Activated naive CD4-positive, alpha-beta T cell treated with anti-CD3 and anti-CD28 coated beads, Interleukin-2, amount 50 U/mL, for 16 hours (primary cell): ENCODE measurements at places on chromosomes 1 and 21.

- no peak for DNase-seq
Measured at GRCh38 chr1:22876359-22877111, 96.1 kb downstream of the LACTBL1 start.

DNA sequence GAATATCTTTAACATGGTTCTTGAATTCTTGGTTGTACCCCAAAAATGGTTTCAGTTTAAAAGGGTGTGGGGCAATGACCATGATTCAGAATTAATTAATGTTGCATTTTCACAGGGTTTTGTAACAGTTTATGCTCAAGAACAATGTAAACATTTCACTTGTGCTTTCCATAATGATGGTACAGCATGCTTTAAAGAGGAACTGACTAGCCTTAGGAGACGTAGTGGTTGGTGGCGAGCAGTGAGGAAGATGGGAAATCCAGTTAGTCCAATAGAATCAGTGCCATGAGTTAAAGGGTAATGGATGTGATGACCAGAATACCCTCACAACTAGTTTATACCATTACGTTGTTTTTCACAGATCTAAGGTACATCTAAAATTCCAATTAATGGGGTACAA is 138.0 kb downstream of the HS2ST1 start:
- DNase-seq = no peak

- DNase-seq = no peak
Measured at GRCh38 chr1:165254376-165254775, 102.1 kb downstream of the LMX1A start.

- peak; percentile 45 for DNase-seq
Measured at GRCh38 chr1:2921970-2922686, 99.1 kb upstream of the ACTRT2 start.

DNA sequence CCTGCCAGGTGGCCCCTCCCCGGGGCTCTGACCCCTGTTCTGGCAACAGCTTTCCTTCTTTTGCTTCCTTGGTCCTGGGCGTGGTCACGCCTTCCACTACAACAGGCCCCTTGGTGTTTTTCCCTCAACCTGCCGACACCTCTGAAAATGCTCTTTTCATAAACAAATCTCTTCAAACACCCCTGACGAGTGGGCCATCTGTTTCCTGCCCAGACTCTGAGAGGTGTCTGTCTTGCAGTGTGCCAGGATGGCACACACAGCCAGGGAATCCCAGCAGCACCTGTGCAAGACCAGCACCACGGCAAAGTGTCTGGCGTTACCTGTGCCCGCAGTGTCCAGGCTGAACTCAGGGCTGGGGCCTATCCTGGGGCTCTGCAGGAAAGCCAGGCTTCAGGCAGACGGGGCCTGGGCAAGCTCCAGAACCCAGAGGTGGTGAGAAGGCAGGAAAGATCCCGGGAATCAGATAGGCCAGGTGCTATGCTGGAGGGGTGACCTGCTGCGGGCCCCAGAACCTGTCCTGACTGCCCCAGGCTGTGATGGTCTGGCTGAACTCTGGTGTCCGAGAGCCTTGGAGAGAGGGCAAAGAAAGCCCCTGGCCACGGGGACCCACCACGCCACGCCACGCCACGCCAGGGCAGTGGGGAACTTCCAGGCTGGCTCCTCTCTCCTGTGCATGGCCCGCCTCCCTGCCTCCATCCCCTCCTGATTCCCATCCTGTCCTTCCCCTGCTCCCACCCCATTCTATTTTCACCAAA is 88.9 kb downstream of the SIK1 start:
- DNase-seq = no peak

- no peak for DNase-seq
Measured at GRCh38 chr1:11114966-11115365, 15.3 kb upstream of the EXOSC10 start.

DNA sequence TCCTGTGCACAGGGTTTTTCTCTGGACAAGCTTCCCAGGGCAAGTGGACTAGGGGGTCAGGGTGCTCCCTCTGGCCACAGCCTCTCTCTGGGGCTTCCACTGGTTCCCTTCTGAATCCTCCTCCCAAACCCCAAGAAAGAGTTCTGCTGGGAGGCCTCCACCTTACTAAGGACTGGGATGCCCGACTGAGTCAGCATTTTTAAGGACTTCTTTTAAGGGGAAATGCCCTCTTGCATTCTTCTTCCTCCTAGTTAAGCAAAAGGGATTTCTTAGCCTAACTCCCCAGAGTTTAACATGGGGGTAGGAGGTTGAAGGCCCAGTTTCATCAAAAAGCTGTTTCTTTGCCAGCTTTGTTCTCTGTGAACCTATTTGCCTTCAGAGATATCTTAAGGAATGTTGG is 99.7 kb upstream of the KRTAP19-8 start:
- DNase-seq = no peak

- no peak for DNase-seq
Measured at GRCh38 chr1:90826834-90827233, 109.7 kb upstream of the BARHL2 start.

DNA sequence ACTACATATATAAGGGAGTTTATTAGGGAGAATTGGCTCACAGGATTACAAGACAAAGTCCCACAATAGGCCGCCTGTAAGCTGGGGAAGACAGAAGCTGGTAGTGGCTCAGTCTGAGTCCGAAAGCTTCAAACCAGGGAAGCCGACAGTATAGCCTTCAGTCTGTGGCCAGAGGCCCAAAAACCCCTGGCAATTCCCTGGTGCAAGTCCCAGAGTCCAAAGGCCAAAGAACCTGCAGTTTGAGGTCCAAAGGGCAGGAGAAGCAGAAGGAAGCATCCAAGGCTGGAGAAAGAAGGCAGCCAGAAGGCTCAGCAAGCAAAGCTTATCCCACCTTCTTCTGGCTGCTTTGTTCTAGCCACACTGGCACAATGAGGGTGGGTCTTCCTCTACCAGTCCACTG is 13.9 kb downstream of the TTLL7 start:
- no peak for DNase-seq

DNA sequence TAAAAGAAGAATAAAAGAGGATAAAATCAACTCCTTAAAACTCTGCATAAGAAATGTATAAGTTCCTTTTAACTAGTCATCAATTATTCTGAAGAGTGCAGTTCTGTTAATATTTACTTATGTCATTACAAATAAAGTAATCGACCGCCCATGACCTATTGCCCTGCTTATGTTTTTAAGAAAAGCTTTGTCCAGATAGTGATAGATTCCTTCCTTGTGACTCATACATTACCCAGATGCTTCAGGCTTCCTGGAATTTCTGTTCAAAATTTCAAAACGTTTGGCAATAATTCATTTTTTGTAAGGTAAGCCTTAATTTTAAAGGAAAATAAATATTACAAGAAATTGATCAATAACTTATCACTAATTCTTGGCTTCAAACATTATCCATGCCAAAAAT is 918.2 kb upstream of the ADGRL2 start:
- no peak for DNase-seq

DNA sequence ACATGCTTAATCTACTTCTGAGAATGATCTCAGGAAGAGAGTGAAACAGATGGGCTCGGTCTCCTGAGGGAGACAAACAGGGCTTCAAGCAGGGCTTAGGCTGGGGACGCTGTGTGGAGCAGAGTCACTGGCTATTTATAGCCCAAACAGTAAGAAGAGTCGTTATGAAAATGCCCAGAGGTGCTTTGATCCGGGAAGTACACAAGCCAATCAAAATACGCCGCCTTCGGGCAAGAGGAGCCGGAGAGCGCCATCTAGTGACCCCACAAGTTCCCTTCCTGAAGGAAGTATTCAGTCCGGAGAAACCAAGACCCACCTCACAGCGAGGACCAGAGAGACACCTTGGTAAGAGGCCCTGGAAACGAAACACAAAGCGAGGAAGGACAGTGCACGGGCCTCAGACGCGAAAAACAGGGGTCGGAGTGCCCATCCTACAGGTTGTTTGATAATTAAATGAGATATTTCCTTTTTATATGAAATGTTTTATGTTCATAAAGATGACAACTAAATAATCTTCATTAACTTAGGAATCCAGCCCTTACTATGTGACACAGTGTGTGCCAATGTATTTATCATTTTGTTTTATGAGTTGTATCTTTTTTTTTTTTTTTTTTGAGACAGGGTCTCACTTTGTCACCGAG is 25.0 kb upstream of the SCCPDH start:
- peak; percentile 78 for DNase-seq

GRCh38 chr1:41368366-41368765 is 7.1 kb downstream of the FOXO6 start:
- no peak for DNase-seq

GRCh38 chr1:224458996-224459395 is 24.4 kb upstream of the WDR26 start:
- no peak for DNase-seq

GRCh38 chr1:94240822-94241221 is 3.4 kb upstream of the ARHGAP29 start:
- no peak for DNase-seq

GRCh38 chr1:169902751-169903150 is 9.1 kb upstream of the SCYL3 start:
- no peak for DNase-seq

DNA sequence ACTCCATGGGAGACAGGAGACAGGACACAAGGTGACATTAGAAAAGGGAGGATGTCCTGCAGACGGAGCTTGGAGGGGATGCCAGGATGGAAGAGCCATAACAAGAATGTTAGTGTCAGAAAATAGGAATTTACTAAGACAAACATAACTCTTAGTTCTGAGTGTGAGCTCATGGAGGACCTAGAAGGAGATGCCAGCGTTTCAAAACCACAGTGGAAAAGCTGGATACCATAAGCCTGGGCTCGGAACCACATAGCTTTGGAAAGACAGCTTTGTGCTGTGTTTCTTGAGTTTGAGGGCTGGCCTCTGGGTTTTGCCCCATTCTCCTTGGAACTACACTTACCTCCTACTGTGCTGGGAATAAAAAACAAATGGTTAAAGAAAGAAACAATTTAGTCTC is 128.4 kb downstream of the S1PR1 start:
- DNase-seq = no peak

- no peak for DNase-seq
Measured at GRCh38 chr21:28893687-28894086, 99.0 kb downstream of the LTN1 start.

DNA sequence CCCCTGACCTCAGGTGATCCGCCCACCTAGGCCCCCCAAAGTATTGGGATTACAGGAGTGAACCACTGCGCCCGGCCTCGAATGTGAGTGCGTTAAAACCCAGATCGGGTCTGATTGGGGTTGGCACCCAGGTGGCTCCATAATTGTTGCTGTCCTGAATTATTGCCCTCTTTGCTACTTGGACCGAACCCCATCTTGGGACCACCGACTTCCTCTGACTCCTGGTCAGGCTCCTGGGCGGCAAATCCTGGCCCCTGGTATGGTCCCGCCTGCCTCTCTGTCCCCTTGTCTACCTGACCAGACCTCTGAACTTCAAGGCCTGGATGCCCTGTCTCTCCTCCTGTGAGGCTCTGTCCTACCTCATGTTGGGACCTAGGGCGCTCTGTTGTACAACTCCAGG is 32.8 kb downstream of the L1TD1 start:
- DNase-seq = no peak

GRCh38 chr1:116923421-116923820 is 13.7 kb downstream of the PTGFRN start:
- DNase-seq = no peak

DNA sequence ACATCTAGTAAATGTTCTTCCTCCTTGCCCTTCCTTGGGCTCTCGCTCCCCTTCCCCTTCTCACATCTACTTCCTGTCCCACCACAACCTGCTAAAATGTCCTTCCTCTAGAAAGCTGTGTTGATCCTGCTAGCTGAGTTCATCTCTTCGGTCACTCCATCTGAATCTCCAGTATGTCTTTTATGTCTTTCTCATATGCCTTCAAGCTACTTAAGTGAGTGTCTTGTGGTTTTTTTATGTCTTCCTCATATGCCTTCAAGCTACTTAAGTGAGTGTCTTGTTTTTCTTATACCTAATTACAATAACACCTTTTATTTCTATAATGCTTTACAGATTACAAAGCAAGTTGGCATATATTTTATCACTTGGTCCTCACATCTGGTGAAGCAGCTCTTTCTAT is 33.9 kb downstream of the CSF1 start:
- DNase-seq = no peak

- DNase-seq = no peak
Measured at GRCh38 chr1:201397675-201398074, 1.4 kb downstream of the LAD1 start.

DNA sequence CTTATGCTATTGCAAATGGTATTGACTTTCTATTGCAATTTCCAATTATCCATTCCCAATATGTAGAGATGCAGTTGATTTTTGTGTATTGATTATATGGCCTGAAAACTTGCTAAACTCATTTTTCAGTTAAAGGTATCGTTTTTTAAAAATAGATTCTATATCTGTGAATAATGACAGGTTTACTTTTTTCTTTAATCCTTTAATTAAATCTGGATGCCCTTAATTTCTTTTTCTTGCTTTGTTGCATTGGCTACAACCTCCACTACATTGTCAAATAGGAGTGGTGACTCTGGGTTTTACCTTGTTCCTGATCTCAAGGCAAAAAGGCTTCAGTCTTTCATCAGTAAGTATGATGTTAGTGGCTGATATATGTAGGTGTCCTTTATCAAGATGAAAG is 522.4 kb downstream of the MATN1 start:
- DNase-seq = no peak

GRCh38 chr1:168085401-168085872 is 51.3 kb downstream of the GPR161 start:
- DNase-seq = no peak
